ENCODE measurements at places on chromosomes 5 and 9.

- DNase-seq, result no peak
Measured at GRCh38 chr9:113828221-113828620, 47.9 kb upstream of the ZNF618 start.

DNA sequence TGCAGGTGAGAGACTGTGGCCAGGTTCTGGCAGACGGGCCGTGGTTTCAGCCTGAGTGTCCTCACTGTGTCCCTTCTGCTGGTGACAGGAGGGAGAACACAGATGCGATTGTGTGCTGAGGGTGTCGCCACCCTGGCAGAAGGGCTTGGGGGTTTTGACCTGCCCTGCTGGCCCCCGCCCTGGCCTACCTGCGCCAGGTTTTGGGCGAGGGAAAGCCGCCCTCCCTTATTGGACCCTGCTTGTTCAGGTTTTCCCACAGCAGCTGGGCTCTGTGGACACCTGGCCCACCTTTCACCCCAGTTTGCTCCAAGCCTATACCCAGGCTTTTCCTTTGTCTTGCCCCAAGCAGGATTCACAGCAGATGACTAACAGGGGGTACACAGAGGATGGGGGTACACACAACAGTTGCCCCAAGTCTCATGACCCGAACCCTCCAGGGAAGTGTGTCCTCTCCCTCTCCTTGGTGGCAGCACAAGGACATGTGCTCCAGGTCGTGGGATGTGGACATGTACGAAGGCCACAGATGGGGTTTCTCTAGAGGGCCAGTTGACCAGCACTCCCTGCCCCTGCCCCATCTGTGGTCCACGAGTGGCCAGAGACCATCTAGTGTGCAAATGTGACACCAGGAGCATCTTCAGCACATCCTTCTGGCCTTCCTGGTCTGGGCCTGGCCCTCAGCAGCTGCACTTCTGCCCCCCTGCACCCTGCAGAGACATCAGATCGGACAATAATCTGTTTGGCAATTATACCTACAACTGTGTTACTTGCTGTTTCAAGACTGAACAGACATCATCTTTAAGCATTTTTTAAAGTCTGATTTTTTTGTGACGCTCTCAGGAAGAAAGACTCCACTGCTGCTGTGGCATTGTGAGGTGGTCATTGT lies 265.8 kb upstream of the IRX4 start:
- no peak for DNase-seq

GRCh38 chr5:126066836-126067235 lies 356.4 kb upstream of the GRAMD2B start:
- no peak for DNase-seq

DNA sequence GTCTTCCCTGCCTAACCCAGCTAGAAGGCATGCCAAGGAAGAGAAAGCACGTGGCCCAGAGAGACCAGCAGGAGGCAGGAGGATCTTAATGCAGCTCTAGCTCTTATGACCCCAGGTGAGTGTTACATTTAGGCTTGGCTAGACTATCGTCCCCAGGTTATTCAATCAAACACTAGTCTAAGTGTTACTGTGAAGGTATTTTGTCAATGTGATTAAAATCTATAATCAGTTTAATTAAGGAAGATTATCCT lies 483.7 kb downstream of the BNC2 start:
- DNase-seq, result no peak
